Lower lobe of right lung (tissue), 2 donors: ENCODE measurements at places on chromosomes 13 and 19. TPM values are rescaled to one million over a fixed set of nuclear protein-coding genes. Genes with fewer than 3 reads are reported as not detected.

GRCh38 chr19:33693678-33694077 is 71.9 kb downstream of the CHST8 start:
- peaks cover 16% of the 10 kb centered on the region for H3K27me3 ChIP-seq
- no peak for DNase-seq
- no peak overlapping the region for H3K27ac ChIP-seq

- H3K4me3 ChIP-seq = no peak overlapping the region
- H3K36me3 ChIP-seq = no peaks in the 10 kb centered on the region
Observed at GRCh38 chr13:84265257-84265764, 383.0 kb upstream of the SLITRK1 start.

DNA sequence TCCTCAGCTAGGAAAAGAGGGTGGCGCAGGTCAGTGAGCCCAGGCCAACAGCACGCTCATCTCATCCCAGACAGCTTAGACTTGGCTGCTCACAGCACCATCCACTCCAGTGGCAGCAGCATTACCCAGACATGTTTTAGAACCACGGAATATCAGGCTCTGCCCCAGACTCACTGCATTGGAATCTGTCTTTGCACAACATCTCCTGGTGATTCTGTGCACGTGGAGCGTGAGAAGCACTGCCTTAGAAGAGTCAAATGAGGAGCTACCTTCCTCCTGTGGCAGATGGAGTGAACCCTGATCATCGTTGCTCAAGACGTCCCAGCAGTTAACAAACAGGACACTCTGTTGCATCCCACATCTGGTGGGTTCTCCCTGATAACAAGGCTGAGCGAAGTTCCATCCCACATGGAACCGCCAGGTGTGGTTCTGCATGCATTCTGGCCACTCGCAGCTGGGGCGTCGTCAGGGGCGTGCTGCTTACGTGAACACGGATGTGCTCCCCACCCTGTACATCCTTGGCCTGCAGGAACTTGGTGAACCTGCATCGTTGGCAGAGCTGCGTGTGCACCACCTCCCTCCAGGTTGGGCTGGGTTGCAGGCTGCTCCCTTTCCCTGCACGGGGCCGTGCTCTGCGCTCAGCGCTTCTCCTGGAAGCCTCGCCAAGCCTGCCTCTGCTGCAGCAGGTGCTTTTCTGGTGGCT is 25.2 kb upstream of the ATP11A start:
- H3K4me3 ChIP-seq = no peak overlapping the region

GRCh38 chr19:45900738-45901431 is 1.5 kb downstream of the MYPOP start:
- peaks cover 19% of the 10 kb centered on the region for H3K4me1 ChIP-seq
- no peaks in the 10 kb centered on the region for H3K27me3 ChIP-seq
- H3K4me3 ChIP-seq = peak overlapping the region; percentile 85

- H3K27me3 ChIP-seq = no peaks in the 10 kb centered on the region
- no peaks in the 10 kb centered on the region for H3K36me3 ChIP-seq
- no peak for DNase-seq
- H3K27ac ChIP-seq = no peak overlapping the region
Observed at GRCh38 chr13:48829536-48829935, 146.2 kb upstream of the FNDC3A start.

Gene KIR3DL2
- not detected for total RNA-seq

DNA sequence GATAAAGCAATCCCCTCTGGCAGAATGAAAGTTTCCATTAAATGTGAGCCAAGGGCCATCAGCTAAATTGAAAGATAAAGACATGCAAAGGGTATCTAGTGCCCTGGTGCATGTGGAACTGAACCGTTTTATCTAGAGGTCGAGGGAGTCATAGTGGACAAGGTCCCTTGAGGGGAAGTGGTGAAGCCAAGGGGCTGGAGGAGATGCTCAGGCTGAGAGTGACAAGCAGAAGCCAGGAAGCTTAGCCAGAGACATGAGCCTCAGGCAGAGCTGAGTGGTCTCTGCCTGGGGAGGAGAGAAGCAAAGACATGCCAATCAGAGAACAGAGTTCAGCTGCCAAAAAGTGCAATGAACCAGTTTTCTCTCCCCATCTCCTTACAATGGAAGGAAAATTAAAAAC is 68.1 kb upstream of the SLC10A2 start:
- no peaks in the 10 kb centered on the region for H3K27me3 ChIP-seq
- no peak overlapping the region for H3K27ac ChIP-seq
- no peaks in the 10 kb centered on the region for H3K36me3 ChIP-seq
- no peaks in the 10 kb centered on the region for H3K4me1 ChIP-seq
- no peak for DNase-seq

DNA sequence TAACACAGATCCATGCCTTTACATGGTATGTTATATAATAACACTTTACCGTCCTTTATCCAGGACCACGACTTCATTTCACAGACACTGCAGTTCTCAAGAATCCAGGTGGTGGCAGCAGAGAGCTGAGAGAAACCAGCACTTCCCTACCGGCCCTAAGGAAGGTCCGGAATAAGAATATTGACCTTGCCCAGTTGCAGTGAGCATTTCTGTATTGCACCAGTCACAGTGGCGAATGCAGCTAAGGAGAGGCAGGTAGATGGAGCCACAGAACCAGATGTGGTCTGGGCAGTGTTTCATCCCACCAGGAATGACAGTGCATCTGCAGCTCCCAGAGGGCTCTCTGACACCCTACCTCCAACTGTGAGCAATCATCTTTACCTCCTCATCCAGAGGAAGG is 44.6 kb downstream of the ZNF787 start:
- H3K4me1 ChIP-seq = peaks cover 9% of the 10 kb centered on the region
- DNase-seq = no peak
- H3K4me3 ChIP-seq = no peak overlapping the region
- no peaks in the 10 kb centered on the region for H3K27me3 ChIP-seq
- H3K36me3 ChIP-seq = no peaks in the 10 kb centered on the region
- no peak overlapping the region for H3K27ac ChIP-seq

- H3K4me1 ChIP-seq = peaks cover 15% of the 10 kb centered on the region
- H3K4me3 ChIP-seq = peak overlapping the region; percentile 24
- no peaks in the 10 kb centered on the region for H3K27me3 ChIP-seq
Observed at GRCh38 chr13:48448285-48448958, 35.5 kb upstream of the LPAR6 start.

- no peaks in the 10 kb centered on the region for H3K36me3 ChIP-seq
- no peak for DNase-seq
- no peaks in the 10 kb centered on the region for H3K27me3 ChIP-seq
- no peak overlapping the region for H3K4me3 ChIP-seq
- peak overlapping the region; percentile 27 for H3K27ac ChIP-seq
Observed at GRCh38 chr13:97238432-97238831, 16.3 kb downstream of the MBNL2 start.

DNA sequence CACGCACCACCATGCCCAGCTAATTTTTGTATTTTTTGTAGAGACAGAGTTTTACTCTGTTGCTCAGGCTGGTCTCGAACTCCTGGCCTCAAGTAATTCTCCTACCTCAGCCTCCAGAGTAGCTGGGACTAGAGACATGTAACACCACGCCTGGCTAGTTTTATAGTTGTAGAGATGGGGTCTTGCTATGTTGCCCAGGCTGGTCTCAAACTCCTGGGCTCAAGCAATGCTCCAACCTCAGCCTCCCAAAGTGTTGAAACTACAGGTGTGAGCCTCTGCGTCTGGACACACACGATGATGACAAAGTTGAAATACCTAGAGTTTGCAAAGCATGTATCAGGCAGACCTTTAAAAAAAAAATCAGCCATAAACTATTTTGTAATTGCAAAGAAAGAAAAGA is 4.6 kb upstream of the PTOV1 start:
- H3K4me3 ChIP-seq = no peak overlapping the region
- peaks cover 4% of the 10 kb centered on the region for H3K4me1 ChIP-seq
- no peak overlapping the region for H3K27ac ChIP-seq
- DNase-seq = no peak
- H3K36me3 ChIP-seq = no peaks in the 10 kb centered on the region
- no peaks in the 10 kb centered on the region for H3K27me3 ChIP-seq
